Fibroblast of skin of left biceps (primary cell): ENCODE measurements at places on chromosomes 7 and 10.

DNA sequence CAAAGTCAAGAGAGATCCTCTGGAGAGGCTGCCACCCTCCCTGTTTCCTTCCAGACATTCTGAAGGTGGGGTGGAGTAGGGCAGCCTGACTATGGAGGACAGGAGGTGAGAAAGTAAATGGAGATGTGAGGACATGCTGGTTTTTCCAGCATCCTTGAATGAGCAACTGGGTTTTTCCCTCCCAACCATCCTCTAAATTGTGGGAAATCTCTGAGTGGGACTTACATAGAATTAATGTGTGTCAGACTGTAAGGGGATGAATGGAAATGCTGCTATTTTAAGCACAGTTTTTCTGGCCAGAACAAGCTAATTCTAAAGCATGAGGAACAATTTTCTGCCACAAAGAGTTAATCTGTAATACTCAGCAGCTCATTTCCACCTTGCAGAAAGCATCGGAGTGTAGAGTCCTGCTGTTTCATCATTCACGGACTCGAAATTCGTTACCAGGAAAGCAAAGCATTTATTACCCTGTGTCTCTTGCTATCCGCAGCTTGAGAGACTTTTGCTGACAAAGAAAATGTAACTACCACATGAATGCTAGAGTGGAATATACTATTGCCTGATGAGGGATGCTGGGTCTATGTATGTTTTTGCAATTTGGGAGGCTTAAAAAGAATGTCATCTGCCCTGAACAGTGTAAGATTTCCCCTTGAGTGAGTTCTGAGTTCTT lies 213.0 kb downstream of the CELF2 start:
- no peak for DNase-seq

DNA sequence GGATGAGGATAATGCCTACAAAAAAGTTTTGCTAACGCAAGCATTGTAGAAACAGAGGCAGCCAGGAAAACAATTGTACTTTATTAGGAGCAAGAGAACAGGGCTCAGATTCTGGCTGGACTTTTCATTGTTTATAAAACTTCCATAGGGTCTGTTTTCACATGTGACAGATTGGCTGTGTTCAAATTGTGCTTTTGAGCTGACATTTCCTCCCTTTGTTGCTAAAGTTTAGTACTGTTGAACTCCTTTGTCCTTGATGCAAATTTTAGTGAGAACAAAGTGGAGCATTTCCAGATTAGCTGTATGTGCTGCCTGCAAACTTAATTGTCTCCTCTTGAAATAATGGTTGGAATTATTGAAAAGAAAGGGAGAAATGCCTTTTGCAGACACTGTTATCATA lies 221.0 kb upstream of the FZD1 start:
- DNase-seq = no peak

GRCh38 chr7:93316730-93317129 lies 84.6 kb downstream of the VPS50 start:
- DNase-seq = no peak

DNA sequence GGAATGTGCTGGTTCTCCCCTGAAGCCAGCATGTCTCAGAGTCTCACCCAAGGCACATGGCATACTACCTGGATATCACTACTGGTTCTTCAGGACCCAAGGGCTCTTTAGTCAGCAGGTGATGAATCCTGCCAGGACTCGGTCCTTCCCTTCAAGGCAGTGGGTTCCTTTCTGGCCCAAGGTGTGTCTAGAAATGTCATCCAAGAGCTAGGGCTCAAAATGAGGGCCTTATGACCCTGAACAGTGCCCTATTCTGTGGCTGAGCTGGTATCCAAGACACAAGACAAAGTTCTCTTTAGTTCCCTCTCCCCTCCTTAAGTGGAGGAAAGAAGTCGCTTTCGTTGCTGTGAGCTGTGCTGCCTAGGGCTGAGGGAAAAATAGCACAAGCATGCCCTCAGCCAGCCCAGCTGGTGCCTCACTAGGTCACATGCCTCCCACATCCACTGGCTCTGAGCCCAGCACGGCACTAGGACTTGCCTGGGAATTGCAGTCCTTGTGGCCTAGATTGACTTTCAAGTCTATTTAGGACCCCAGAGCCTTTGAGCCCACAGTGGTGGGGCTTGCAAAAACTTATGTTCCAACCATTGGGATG lies 106.0 kb downstream of the BMS1 start:
- DNase-seq = no peak

DNA sequence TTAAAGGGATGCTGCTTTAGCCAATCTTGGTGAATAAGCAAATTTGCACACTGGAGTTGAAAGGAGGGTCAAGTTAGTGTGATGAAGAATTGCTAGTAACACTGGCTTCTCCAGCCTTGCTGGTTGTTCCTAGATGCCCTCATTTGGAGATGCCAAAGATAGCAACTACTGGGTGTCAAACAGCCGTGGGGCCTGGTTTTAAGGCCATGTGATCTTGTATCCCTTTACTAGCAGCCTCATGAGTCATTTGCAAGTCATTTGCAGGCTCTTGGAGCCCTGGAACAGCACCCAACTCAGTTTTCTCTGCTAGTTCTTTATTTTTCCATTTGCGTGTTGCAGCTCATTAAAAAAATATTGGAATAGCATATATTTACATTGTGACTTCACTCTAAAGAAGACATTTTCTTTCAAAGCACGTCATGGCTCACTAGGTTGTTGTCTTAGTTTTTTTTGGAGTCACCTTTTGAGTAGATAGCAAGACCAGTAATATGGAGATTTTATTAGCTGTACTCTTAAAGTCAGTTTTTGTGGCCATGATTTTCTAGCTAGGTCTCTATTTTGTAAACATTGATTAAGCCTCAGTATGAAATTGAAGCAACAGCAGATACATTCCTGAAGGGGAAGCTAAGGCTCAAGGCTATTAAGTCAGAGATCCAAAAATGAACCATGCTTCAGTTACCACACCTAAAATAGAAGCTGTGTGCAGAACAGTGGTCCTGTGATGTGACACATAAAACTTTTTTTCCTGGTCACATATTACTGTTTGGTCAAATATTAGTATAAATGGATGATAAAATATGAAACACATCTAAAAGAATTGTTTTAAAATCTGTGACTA lies 1.3 kb downstream of the LSMEM1 start:
- DNase-seq = no peak

DNA sequence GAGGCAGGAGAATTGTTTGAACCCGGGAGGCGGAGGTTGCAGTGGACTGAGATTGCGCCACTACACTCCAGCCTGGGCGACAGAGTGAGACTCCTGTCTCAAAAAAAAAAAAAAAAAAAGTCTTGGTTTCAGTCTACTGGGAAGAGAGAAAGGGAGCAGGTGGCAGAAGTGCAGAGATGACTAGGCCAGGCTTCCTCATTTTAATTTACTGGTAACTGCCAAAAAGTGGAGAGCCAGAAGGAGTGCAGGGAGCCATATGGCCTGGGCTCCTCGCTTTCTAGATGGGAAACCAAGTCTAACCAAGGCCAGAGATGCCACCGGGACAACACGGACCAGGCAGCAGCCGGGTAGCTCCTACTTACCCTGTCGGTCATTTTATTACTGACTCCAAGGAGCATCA lies 12.2 kb downstream of the SEPHS1 start:
- DNase-seq = no peak

GRCh38 chr7:416761-417624 lies 102.7 kb downstream of the PDGFA start:
- no peak for DNase-seq

GRCh38 chr10:69419744-69420126 lies 3.0 kb upstream of the TACR2 start:
- DNase-seq = no peak

DNA sequence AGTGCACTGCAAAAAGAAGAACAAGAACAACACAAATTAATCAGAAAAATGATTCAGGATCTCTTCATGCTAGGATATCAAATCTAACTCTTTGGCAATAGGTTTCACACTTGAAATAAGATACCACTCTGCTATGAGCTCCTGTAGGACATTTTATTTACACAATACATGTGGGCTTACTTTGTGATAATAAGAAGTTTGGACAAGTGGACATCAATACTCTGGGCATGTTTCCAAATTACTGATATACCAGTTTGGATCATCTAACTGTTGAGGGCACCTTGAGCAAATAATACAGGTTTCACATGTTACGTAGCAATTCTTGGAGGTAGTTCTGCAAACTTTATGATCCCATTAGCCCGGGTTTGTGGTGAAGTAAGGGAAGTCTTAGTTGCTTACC lies 59.8 kb downstream of the CPVL start:
- no peak for DNase-seq

GRCh38 chr7:10128748-10129147 lies 844.9 kb upstream of the PHF14 start:
- no peak for DNase-seq

DNA sequence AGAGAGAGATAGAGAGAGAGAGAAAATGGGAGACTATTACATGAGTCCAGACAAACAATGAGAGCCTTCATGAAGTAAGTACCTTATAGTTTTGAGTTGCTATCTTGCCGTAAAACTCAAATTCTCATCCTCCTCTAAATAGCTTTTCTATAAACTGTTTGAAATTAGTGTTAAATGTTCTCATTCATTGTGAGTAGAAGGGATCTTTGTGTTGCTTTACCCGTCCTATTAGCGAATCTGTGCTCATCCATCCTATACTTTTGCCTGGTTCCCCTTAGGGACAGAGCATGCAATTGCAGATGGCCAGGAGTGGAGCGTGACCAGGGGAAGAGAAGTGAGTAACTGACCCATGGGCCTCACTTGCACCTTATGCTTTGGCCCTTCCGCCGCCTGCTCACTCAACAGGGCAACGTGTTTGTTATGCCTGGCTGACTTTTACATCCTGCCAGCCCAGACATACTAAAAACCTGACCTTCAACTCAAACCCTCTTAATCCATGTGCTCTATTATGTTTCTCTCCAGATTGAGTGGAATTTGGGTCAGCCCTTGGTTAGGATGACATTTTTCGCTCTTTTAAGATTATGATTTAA lies 244.2 kb upstream of the YAE1 start:
- no peak for DNase-seq

DNA sequence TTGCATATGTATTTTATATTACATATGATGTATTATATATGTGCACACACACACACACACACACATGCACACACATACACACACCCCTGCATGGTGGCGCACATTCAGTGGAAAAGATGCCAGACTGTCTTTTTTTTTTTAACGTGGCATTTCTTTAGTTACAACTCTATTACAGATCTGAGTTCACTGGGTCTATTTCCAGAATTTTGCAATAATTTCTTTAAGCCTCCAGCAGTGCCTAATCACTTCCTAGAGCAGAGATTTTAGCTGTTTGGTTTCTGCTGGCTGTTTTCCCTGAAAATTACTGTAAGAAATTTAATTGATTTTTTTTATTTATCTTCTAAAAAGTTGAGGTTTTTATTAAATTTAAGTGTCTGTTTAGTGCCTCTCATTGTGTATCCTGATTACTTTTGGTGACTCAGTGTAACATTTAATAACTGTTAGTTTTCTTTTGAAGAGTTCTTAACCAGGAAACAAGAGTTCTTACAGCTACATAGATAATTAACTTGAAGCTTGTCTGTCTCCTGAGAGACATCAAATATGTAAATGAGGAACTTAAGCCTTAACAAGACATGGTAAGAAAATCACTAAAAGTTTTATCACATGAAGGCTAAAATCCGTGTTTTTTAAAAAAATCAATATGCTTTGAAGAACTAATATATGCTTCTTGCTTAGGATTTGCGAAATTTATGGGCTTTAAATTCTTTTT lies 232.0 kb downstream of the MDFIC start:
- DNase-seq = no peak

GRCh38 chr10:101222683-101223273 lies 6.5 kb downstream of the LBX1 start:
- no peak for DNase-seq

DNA sequence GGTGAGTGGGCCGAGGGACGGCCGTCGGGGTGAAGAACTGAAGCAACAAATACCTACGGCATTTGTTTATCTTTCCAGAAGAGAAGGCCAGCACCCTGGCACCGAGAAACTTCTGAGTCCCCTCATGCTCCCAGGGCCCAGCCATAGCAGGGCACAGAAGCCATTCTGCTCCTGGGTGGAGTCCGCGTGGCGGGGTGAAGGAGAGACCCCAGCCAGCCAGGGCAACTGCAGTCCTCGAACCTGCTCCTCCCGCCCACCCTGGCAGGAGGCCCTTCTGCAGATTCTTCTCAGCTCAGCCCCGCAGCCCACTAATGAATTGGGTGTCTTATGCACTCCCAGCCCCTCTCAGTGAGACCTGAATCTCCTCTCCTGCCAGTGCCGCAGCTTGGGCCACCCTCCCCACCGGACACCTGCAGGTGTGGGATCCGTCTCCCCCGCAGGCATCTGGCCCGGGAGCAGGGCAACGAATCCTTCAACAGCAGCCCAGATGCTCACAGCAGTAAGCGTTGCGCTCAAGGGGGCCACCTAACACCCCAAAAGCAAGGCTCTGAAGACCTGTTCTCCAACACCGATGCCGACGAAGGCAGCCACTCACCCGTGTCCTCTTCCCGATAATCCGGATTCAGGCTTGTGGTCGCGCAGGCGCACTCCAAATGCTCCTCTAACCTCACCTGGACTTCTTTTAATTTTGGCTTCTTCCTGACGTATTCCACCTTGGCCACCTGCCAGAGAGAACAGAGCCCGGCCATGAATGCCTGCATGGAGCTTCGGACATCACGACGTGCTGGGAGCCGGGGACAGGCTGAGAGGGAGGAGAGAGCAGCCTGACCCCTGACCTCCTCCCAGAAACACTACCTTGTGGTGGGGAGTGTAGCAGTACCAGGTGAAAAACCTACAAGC lies 18.9 kb downstream of the PDGFA start:
- no peak for DNase-seq

- DNase-seq = no peak
These were observed 324.3 kb downstream of the DNAJB6 start for GRCh38 chr7:157660971-157661610.

DNA sequence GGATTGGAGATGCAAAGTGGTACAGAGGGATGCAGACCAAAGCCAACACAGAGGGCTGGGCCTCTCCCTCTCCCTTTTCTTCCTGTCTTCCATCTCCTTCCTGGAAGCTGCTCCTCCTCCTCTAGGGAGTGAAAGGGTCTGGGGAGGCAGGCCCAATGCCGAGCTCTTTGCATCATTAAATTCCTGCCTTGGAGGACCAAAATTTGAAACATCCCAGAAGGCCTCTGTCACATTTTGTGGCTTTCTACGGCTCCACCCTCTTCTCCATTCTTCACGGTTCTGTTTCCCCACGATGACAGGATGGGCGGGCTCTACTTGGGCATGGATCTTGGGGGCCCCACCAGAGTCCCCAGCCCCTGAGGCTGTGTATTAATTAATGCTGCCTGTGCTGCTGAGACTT lies 76.4 kb downstream of the NEURL1 start:
- no peak for DNase-seq

GRCh38 chr7:24341691-24342413 lies 57.9 kb downstream of the NPY start:
- DNase-seq = no peak

DNA sequence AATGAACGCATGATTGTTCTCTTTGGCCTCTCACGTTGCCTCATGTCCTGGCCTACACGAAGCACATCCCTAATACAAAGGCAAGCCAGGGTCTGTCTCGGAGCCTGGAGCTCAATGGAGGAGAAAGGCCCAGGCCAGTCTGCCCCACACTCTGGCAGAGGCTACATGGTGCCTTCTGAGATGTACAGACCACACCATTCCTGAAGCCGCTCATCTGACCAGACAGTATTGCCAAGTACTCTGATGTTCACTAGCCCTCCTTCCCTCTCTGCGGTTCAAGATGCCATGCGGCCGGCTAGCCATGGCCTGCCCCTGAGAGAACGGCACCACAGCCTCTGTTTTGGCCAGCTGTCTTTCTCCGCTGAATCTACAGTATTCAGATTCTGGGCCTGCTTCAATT lies 5.9 kb downstream of the BNIP3 start:
- no peak for DNase-seq

GRCh38 chr7:631964-632830 lies 94.3 kb upstream of the DNAAF5 start:
- DNase-seq = no peak

- no peak for DNase-seq
These were observed 77.3 kb upstream of the RPA3 start for GRCh38 chr7:7795630-7796121.
